NK-92 treated with Interleukin-12 subunit alpha and Interleukin-12 subunit beta, amount 100 ng/mL, for 24 hours (cell line): ENCODE measurements at places on chromosomes 1 and 21.

DNA sequence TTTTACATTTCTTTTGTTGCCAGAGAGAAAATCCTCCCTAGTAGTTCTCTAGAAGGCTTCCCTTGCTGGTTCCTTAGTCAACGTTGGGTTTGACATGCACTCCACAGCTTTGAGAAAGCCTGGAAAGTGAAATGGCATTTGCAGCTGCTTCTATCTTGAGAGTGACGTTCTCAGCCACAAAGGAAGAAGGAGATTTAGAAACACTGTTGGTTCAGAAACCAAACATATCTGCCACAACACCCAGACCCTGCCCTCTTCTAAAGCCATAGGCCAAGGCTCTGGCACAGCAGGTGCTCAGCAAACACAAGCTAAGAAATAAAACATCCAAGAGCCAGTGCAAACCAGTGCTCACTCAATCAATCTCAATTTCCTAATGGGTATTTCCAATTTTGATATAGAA lies 121.4 kb downstream of the CCDC185 start:
- DNase-seq = no peak

DNA sequence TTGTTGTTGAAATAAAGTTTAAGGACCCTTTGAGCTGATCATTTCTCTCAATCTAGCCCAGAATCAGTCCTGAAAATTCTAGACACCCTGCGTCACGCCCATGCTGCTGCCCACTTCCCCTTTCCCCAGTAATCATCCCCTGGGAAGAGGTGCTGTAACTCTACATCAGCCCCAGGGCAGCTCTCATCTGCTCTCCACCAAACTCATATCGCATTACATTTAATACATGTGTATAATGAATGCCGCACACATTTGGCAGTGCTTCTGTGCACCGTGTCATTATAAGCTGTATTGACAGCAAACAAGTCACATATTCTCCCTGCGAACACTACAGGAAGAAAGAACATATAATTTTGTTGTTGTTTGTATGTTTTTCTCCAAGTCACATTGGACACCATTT lies 539.7 kb upstream of the DAB1 start:
- DNase-seq = no peak

DNA sequence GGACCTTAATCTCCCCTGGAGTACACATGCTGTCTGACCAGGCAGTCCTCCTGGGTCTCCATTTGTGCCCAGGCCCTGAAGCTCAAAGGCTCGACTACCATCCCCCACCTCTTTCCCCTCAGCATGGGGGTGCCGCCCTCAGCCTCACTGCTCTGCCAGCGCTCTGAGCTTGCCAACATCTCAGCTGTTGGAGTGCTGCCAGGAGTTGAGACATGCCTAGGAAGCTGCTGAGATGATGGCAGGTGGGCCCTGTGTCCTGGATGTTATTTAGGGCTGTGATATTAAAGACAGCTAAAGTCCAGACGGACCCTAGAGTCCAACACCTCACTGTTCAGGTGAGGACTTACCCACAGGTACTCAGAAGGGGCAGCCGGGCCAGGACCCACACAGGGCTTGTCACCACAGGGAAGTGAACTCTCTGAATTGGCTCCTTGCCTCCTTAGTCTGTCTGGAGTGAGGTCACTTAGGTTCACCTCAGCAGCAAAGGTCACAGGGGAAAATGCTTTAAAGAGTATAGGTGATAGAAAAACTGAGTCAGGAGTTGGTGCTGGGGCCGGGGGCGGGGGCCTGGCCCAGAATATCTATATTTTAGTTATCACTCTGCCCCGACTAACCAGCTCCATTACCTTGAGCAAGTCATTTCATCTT lies 19.7 kb upstream of the KCNC4 start:
- DNase-seq = no peak

GRCh38 chr1:88825721-88826120 lies 65.6 kb downstream of the GTF2B start:
- no peak for DNase-seq

GRCh38 chr1:34360574-34360973 lies 183.9 kb downstream of the C1orf94 start:
- no peak for DNase-seq

GRCh38 chr1:92219028-92219427 lies 1.3 kb downstream of the C1orf146 start:
- no peak for DNase-seq

GRCh38 chr1:78731674-78732073 lies 82.0 kb downstream of the IFI44 start:
- DNase-seq = no peak

DNA sequence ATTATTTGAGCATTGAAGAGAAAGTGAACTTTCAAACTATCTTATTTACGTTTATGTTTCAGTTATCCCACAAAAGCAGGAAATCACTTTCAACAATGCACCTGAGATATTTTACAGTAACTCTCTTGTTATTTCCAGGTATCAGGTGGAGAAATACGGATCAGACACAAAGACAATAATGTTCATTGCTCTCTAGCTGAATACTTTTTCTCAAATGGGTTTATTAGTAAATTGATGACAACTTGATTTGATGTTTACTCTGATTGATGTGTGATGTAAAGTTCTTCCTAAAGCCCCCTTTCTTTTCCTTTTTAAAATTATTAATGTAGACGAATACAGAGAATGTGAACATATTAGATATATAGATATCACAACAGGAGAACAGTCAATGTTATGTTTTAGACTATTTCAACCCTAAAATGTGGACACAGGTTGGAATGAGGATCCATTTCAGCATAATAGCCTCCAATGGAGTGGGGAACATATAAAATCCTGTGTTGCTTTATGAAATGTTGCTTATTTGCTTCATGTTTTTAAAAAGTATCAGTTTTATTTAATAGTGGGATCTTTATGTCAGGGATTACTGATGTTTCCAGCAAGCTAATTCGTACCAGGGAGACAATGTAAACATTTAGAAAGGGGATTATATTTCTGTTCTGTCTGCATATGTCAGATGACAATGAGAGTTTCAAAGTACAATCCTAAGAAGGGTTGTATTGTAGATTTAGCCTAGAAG lies 1522.3 kb upstream of the TPTE start:
- DNase-seq = no peak

- no peak for DNase-seq
Observed at GRCh38 chr1:239586128-239586527, 199.8 kb downstream of the CHRM3 start.

DNA sequence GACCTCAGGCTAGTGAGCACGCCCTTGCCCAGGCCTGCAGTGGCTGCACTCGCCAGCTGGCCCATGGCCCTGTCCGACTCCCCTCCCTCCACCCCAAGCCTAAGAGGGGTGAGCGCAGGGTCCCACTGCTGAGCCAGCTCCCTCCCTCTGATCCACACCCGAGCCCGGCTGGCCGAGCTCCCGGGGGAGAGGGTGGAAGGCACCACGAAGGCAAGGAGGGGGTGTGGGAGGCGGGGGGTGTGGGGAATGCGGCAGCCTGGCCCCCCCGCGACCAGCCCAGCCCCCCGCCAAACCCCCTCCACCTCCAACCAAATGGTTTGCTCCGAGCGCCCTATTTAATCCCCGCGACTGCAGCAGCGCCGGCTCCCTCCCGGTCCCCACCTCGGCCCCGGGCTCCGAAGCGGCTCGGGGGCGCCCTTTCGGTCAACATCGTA lies at the start of gene CADM3:
Gene CADM3, plus strand, starts transcription at position 362 of the 434 bp plus-strand sequence. CDS start 151 bp downstream, outside the sequence.
- no peak for DNase-seq

DNA sequence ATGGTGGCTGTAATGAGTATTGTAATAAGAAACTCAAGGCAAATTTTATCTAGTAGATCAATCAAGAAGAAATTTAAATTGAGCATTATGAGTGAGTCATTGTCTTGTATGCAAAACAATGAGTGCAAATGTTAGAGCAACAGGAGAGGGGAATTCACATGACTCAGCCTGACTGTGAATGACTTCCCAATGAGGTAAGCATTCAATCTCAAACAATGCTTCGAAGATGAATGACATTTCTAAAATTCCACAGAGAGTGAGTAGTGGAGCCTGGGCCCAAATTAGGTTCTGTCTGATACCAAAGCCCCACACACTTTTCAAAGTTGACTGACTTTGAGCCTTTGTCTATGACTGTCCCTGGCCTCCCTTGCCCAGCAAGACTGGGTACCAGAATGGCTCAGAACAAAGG lies 738.0 kb downstream of the PTPRU start:
- no peak for DNase-seq

DNA sequence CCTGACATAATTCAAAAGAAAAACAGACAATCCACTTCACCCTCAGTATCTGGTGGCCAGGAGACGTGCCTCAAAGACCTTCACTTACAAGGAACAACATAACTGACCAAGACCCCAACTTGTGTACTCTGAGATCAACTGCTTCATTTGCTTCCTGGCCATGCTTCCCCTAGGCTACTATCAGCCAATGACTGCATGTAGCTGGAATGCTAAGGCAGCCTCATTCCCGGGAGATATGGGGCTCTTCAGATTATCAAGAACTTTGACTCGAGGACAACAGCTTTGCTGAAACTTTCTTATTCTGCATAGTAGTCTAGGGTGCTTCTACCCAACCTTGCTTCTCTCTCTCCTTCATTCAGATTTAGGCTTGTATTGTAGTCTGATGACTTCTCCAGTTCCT lies 11.7 kb upstream of the UCK2 start:
- no peak for DNase-seq
